ENCODE measurements at places on chromosomes 3 and 15.

- DNase-seq: no peak
Measured at GRCh38 chr3:161284989-161285388, 63.9 kb downstream of the NMD3 start.

DNA sequence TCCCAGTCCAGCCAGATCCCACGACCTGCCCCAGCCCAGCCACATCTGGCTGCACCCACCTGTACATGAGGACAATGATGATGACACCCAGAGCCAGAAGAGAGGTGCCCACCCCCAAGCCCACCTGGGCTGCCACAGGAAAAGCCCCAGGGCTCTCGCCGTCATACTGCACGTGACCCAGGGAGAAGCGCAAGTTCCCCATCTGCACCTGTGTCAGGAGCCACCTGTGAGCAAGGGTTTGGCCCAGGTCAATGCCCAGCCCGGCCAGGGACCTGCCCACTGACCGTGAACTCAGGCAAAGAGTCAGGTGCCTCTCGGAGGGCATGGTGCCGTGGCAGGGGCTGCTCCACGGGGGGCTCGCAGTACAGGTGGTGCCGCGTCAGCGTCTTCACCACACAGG lies 16.3 kb downstream of the PLXNB1 start:
- DNase-seq: no peak

GRCh38 chr3:115628075-115628412 lies 4.7 kb downstream of the GAP43 start:
- no peak for DNase-seq

- no peak for DNase-seq
Measured at GRCh38 chr3:141454906-141455602, 31.8 kb upstream of the RASA2 start.

- DNase-seq: no peak
Measured at GRCh38 chr3:120597445-120598049, 1.4 kb downstream of the NDUFB4 start.

- no peak for DNase-seq
Measured at GRCh38 chr3:16253601-16254000, 11.1 kb downstream of the DPH3 start.

DNA sequence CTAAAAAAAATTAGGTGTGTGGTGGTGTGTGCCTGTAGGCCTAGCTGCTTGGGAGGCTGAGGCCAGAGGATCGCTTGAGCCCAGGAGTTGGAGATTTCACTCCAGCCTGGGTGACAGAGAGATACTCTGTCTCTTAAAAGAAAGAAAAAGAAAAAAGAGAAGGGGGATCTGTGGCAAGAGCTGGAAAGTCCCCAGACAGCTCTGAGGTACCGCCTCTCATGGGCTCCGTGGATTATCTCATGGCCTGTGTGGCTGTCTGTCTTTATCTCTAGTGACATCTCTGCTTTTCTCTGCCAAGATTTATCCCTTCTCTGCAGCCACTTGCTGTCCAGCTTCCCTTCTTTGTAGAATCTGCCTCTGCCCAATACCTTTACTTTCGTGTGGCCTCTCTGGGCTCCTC lies 5.7 kb downstream of the EXOSC7 start:
- no peak for DNase-seq

DNA sequence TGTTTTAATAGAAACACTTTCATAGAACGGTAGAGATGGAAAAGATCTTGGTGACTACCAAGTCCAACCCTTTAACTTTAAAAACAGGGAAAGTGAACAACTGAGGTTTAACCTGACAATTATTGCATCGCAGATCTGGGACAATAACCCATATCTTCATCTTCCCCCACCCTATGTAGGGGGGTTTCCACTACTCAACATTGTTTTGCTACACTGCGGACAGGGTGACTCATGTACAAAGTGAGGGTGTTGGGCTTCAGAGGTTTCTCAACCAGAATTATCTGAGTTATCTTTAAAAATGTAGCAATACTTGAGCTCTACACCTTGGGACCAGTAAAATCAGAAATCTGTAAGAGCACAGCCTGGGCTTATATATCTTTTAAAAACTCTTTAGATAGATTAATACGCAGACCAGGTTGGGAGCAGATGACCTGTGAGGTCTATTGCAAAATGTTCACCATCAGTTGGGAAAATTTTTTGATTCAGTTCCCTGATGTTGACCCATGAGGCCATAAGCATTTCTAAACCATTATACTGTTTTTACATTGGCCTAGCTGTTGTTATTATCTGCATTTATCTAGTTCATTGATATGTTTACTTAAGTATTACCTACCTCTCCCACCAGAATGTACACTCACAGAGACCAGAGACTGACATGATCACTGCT lies 103.6 kb upstream of the ICE2 start:
- peak; percentile 43 for DNase-seq

DNA sequence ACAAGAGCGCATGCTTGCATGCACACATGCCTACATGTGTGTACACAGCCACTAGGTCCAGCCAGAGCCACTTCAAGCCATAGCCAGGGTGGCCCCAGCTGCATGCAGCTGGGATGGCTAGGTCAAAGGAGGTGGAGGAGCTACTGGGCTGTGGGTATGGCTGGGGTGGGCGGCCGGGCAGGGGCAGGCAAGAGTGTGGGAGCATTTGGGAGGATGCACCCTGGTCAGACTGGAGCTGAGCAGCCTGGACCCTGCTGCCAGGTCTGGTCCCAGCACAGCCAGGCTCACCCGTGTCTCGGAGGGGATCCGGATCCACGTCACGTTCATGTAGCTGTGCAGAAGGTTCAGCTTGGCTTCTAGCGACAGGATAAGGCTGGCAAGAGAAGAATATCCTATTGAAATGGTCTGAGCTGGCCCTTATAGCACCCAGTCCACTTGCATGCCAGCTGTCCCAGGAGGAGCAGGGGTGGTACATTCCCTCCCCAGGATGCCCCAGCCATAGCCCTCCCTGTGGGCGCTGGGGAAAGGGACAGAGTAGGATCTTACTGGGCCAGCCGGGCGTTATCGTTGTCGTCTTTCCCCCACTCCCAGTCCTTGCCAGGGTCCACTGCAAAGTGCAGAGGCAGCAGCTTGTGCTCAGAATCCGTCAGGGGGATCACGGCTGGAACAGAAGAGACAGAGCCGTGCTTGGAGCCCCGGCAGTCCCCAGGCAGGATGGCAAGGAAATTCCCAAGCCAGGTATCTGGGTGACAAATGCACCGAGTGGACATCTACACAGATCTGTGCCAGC lies 160.5 kb downstream of the KLF13 start:
- no peak for DNase-seq

DNA sequence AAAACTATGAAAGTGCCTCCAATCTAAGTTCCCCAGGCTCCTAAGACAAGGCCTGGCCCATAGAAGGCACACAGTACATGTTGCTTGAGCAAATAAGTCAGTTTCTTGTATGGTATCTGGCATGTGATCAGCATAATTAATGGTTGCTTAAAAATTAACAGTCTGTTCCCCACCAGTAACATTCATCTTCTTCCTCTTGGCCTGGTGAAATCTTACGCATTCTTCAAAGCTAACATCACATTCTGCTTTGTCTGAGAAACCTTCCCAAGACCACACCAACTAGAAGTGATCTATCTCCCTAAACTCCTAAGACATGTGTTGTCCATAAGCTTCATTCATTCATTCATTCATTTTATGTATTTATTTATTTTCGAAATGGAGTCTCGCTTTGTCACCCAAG lies 48.1 kb downstream of the LIPC start:
- no peak for DNase-seq

- no peak for DNase-seq
Measured at GRCh38 chr15:55800216-55800615, 57.3 kb upstream of the PRTG start.

DNA sequence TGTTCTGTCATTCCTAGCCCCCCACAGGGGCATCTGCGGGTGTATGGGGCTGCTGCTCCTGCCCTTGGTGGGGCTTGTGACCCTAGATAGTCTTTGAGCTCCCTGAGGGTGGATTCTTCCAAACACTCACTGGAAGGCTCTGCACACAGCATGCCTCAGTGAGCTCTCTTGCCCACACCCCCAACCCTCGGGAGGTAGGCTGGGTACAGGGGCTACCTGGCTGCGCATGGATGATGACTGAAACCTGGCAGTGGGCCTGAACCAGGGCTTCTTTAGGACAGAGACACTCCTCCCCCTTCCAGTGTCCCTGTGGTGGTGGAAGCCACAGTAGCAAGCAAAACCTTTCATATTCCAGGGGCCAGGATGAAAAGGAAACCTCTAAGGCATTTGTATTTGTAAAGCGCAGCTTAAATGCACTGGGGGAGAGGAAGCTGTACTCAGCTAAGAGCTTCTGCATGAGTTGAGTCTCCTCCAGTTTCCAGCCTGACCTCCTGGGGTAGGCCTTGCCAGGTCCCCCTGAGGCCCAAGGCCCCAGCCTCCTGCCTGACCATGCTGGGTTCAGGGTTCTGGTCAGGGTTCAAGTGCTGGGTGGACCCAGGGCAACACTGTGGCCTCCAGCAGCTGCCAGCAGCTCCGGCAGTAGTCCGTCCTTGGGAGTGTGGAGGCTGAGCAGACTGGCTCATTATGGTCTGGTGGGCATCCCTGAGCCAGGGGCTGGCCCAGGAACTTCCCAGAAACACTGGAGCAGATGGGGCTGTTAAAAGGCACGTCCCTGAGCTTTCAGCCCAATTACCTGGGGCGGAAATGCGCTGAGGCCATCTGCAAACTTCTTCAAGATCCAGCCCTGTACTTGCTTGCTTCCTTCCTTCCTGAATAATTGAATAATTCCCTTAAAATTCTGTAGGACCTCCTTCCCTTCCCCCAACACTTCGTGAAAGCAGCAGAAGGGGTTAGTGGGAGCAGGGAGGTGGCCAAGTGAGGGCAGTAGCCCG lies 89.7 kb downstream of the HMG20A start:
- no peak for DNase-seq

GRCh38 chr3:177726807-177727206 lies 529.5 kb upstream of the TBL1XR1 start:
- no peak for DNase-seq

DNA sequence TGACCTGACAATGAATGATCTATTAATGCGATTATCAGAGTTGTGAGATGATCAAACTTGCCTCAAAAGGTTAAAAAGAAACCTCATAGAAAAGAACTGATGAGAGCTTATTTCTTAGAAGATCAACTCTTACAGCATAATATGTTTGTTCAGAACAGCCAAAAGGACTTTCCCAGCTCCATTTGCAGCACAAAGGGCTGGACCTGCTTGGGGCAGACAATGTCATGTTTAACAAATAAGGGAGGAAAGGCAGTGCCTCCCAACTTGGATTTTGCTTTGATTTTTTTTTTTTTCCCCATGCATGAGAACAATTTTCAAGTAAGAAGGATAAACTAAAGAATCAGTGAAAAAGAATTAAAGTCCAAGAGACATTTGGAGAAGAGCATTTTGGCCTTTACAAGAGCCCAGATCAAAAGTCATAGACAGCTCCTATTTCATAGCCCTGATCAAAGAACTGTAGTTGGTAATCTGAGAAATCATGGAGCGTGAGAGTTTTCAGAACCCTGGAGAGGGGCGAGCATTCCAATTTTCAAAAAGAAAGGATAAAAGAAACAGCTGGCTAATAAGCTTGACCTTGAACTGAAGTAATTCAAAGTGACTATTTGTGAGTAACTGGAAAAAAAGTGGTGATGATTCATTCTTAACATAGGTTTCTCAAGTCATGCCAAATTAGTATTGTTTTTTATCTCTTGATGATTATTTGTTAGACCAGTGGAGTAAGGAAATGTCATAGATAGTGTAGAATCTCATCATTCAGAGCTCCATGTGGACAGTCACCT lies 136.0 kb upstream of the CFAP20DC start:
- no peak for DNase-seq

DNA sequence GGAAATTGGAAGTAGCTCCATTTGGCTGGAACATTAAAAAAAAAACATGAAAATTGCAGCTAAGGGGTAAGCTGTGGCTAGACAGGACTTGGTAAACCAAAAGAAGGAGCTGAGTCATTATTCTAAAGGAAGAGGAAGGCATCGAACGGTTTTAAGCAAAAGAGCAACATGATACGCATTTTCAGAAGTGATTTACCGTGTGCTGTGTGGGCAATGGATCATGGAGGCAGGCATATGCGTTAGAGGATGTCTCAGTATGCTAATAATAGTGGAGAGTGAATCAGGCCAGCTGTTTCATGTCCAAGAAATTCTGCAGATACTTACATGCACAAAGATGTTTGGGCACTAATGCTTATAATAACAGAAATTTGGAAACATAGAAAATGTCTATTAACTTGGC lies 409.1 kb upstream of the ATP11B start:
- DNase-seq: no peak

- DNase-seq: no peak
Measured at GRCh38 chr3:140334132-140334929, 343.5 kb upstream of the TRIM42 start.

- no peak for DNase-seq
Measured at GRCh38 chr15:92505611-92506010, 111.9 kb downstream of the ST8SIA2 start.

DNA sequence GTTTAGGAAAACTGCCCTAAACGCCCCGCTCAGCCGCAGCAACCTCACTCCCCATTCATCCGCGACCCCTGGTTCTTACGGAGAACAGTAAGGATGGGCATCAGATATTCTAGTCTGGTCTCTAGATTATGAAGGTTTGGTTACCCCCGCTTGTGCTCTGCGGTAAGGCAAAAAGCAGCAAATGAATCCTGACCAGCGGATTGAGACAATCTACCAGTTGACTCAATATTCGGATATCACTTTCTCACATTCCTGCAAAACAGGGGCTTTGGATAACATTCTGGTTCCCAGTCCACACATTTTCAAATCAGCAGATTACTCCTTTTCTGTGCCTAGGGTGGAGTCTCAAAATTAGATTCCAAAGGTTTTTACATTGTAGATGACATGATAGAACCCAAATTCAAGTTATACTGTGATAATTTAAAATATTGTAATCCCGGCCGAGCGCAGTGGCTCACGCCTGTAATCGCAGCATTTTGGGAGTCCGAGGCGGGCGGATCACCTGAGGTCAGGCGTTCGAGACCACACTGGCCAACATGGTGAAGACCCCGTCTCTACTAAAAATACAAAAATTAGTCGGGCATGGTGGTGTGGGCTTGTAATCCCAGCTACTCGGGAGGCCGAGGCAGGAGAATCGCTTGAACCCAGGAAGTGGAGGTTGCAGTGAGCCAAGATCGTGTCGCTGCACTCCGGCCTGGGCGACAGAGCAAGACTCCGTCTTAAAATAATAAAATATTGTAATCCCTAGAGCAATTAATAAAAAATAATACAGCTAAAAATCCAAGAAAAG lies 1.1 kb upstream of the CYFIP1 start:
- no peak for DNase-seq

DNA sequence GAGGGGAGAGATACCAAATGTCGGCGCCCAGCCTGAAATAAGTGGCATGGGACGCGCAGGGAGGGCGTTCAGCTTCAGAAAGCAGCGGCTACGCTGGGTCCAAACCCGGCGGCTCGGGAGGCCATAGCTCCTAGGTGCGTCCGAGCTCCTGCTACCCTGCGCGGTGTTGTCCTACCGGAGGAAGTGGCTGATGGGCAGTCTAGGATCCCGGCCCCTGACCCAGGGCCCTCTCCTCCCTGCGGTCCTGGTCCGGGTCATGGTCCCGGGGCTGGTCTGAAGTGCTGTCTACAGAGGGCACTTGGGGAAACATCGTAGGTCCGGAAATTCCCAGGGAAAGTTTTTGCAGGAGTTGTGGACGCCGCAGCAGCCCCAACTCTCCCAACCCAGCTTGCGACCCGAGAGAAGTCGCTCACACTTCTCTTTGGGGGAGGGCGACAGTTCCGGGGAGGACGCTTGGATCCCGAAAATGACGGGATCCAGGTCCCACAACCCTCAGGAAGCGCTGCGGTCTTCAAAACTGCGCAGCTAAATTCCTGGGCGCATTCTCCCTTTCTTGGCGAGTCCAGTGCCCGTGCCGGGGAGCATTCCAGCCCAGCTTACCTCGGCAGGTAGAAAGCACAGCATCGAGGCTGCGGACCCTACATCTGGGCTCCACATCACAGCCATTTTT lies 9.1 kb upstream of the FOXB1 start:
- no peak for DNase-seq
